AG04449 (cell line): ENCODE measurements at places on chromosomes 7 and 10.

- no peak for DNase-seq
These were observed 119.5 kb downstream of the TRRAP start for GRCh38 chr7:98997846-98998245.

DNA sequence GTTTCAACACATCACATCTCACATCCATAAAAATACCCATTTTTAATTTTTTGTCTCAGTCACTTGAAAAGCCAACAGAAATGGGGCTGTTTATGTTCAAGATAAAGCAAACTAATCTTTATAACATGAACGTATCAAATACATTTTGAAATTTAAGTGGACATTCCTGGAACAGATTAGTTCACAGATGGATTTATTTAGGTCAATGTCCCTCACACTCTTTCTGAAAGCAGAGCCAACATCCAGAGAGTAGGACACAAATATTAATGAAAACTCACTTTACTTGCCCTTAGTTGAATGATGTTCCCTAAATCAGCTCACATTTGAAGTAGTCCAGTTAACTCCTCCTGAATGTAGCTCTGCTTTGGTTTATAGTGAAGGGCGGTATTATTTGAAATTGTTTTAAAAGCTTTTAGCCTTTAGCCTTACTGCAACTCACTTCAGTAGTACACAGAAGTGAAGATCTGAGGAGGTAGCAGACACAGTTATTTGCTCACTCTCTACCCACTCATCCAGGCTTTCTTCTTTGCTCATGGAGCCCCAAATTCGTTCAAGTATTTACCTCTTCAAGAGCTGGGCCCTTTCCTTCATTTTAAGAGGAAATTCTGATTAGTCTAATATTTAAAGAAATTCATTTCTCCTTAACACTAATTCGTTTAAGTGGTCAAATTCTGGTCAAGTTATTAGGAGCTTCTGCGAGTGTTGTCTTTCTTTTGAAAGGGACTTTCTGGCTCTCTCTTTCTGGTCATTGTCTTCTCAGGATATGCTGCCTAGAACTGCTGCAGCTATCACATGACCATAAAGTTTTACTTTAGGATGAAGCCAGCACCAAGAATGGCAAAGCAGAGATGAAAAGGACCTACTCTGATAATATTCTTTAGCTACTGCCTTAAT, 180.6 kb upstream of the AGR3 start:
- no peak for DNase-seq

DNA sequence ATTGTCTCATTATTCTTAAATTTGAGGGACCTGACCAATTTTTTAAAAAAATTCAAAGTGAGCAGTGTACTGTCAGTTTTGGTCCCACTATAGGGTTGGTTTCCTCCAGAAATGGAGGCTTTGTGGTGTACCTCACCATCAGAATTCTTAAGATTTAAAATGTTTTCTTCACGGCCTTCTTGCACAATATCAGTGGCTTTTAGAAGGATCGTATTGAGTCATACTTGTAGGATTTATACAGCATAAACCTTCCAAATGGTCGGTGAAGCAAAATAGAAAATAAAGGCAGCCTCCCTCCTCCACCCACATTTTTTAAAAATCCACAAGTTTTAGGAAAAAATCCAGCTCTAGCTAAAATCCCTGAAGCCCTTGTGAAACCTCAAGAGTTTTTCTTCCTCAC, 126.4 kb downstream of the RNLS start:
- DNase-seq: no peak

DNA sequence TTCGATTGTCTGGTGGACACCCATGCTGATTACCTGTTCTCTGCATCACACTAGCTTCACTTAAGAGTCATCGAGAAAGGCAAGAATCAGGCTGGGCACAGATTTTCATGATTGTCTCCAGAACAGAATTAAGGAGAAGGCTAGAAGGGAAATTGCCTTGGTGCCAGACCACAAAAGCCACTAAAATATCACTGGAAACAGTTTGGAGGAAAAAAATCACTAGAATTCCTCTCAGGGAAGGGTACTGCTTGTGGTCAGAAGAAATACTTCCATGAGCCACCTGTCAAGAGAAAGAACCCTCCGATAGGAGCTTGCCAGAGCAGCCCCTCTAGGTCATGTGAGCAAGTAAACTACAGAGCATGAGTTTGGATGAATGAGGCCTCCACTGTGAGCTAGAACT, 269.3 kb upstream of the TEX47 start:
- DNase-seq: no peak

GRCh38 chr7:39681887-39682441, 58.6 kb downstream of the RALA start:
- DNase-seq: no peak

GRCh38 chr10:43282881-43283280, 16.0 kb upstream of the RASGEF1A start:
- DNase-seq: no peak

- DNase-seq: no peak
These were observed 408.1 kb downstream of the AUTS2 start for GRCh38 chr7:70006261-70006920.

DNA sequence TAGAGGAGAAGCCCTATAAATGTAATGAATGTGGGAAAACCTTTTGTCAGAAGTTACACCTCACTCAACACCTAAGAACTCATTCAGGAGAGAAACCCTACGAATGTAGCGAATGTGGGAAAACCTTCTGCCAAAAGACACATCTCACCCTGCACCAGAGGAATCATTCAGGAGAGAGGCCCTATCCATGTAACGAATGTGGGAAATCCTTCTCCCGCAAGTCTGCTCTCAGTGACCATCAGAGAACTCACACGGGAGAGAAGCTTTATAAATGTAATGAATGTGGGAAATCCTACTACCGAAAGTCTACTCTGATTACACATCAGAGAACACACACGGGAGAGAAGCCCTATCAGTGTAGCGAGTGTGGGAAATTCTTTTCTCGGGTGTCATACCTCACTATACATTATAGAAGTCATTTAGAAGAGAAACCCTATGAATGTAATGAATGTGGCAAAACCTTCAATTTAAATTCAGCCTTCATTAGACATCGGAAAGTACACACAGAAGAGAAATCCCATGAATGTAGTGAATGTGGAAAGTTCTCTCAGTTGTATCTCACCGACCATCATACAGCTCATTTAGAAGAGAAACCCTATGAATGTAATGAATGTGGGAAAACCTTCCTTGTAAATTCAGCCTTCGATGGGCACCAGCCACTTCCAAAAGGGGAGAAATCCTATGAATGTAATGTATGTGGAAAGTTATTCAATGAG, 18.9 kb downstream of the RBAK start:
- no peak for DNase-seq

- no peak for DNase-seq
These were observed 730.0 kb upstream of the IGFBP3 start for GRCh38 chr7:46651070-46651469.

GRCh38 chr10:75008952-75009351, 102.5 kb upstream of the SAMD8 start:
- DNase-seq: no peak

DNA sequence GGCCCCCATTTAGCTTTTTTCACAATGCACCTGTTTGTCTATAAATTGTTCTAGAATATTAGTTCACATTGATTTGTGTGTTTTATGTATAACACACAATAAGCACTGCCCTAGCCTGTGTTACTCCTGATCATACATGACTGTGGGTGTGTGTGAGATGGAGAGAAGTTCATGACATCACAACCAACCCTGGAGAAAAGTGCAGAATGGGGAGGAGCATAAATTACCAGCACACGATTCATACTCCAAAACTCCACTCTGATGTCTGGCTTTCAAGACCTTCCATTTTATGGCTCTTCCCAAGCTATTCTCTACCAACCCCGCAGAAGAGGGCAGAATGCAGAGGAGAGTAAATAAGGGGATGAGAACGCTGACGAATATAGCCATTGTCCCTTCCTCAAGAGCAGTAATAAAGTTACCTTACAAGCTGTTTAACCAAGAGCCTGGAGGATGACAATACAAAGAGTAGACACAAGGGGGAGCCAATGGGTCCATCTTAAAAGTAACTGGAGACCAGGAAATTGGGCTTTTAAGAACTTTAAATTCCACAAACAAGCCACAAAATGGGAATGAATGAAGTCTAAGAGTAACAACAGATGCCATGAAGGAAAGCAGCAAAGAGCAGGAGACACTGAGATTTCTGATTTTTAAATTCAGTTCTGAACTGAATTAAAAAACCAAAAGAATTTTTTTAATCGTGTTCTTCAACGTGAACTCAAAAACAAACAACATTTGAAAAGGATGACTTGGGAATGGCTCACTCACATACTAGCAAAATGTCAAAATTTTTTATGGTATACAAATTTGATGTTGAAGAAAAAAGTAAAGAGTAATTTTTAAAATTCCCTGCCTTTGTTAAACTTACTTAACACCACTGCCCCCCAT, 159.6 kb downstream of the PARD3 start:
- peak; percentile 33 for DNase-seq

- DNase-seq: no peak
These were observed 133.9 kb downstream of the PCDH15 start for GRCh38 chr10:54667136-54667535.

GRCh38 chr10:120480848-120481247, 23.8 kb downstream of the PLPP4 start:
- no peak for DNase-seq

DNA sequence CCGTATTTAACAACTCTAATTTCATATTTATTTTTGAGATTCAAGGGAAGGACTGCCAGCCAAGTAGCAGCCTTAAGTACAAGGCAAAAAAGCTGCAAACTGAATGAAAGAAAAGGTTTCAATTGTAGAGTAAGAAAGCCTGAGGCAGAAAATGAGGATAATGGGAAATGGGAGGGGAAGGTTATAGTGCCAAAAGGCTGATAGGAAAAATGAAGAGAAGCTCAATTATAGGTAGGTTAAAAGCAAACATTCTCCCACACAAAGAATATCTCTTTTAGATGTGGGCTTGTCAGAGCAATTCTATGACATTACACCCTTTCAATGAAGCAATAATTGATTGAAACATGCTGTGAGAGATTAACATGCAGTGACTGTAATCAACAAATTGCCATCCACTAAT, 175.3 kb downstream of the RAPGEF5 start:
- DNase-seq: no peak

- no peak for DNase-seq
These were observed 88.4 kb downstream of the KIAA1549 start for GRCh38 chr7:138892812-138893211.

DNA sequence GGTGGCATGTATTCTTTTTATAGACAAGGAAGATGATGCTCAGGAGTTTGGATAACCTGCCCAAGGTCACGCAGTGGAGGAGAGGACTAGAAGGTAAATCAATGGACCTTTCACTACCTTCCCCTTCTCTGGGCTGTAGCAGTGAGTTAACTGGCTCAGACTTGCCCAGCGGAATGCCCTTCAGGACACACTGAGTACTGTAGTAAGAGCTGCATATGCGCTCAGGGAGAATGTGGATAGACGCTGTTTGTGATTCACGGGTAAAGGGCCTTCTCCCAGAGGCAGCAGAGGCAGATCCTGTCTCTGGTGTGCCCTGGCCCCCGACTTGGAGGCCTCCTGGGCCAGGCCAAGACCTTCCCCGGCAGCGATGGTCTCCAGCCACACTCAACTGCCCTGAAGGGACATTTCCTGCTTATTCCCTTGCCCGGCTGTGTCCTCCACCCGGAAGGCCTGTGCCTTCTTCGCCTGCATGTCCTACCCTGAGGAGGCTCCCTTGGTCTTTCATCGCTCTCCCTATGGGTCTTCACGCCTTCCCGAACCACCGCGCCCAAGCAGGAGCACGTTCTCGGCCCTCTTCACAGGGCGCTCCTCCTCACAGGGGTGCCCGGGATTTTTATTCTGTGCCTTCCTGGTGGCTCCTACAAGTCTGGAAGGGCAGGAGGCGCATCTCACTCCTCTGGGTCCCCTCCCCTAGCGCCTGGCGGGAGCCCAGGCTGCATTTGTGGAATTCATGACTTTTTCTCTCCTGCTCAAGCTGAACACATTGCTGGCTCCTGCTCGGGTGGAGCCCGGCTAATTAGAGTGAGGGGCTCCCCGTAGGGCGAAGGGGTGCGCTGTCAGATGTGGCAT, 1.8 kb upstream of the IKZF1 start:
- no peak for DNase-seq

DNA sequence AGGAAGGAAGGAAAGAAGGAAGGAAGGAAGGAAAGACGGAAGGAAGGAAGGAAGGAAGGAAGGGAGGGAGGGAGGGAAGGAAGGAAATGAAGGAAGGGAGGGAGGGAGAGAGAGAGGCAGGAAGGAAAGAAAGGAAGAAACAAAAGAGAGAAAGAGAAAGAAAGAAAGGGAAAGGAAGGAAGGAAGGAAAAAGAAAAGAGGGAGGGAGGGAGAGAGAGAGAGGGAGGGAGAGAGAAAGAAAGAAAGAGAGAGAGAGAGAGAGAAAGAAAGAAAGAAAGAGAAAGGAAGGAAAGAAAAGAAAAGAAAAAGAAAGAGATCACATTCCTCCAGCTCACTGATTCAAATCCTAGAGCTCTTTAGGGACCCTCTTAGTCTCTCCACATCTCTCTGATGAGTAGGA, 24.7 kb downstream of the ELN start:
- no peak for DNase-seq

- DNase-seq: no peak
These were observed 81.0 kb upstream of the CACUL1 start for GRCh38 chr10:118835682-118836326.

GRCh38 chr10:66837335-66837734, 88.5 kb upstream of the LRRTM3 start:
- DNase-seq: no peak

- DNase-seq: no peak
These were observed 226.4 kb downstream of the TWIST1 start for GRCh38 chr7:18890885-18891621.

DNA sequence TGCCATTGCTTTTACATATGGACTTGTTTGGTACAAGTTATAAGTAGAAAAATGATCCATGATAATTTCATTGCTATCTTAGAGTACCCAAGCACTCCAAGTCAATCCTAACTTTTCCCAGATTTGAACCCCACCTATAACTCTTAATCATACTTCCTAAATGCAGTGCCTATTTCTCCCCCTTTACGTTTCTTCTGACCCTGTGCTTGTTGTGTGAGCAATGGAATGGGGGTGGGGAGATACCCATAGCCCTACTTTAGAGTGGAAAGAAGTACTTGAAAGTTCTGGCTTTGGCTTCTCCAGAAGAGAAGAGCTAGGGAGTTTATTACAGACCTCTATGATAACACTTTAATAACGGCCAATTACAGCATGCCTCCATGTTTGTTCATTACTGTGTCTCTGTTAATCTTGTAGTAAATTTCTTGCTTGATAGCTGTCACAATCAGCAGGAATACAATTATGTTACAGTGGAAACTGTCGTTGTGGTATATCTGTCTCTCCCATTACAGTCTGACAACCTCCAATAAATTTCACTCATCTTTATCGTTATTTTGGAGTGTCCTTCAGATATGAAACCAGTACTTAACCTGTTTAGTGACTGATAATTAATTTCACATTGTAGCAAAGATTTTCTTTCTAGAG, 34.0 kb downstream of the CNPY1 start:
- no peak for DNase-seq

DNA sequence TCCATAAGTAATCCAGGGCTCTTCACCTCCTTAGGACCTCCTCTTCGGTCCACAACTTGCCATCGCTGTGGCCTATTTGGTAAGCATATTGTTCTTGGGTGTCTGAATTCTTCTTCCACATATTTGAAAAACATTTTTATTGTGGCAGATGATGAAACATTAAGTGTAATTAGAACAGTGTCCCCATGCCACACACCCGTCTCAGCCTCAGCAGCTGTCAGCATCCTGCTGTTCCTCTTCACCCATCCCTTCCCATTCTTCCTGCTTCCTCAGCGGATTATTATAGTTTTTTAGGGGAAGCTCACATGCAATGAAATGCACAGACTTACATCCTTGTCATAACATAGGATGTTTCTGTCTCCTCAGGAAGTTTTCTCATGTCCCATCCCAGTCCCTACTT, 20.1 kb downstream of the TDRD1 start:
- DNase-seq: no peak

GRCh38 chr7:48096273-48096672, 7.2 kb downstream of the UPP1 start:
- DNase-seq: no peak
